Endothelial cell of umbilical vein (primary cell): ENCODE measurements at places on chromosomes 3 and 15. TPM values are rescaled to one million over a fixed set of nuclear protein-coding genes. Genes with fewer than 3 reads are reported as not detected.

The CILP gene
- not detected in 2 replicates for total RNA-seq

The SPESP1 gene
- 1.5 and 3.0 TPM in 2 replicates for total RNA-seq

GRCh38 chr3:13891492-13892073, 11.7 kb upstream of the WNT7A start:
- DNase-seq, result no peak

- DNase-seq, result no peak
Observed at GRCh38 chr15:40992241-40992741, 39.0 kb downstream of the CHAC1 start.

- DNase-seq, result no peak
Observed at GRCh38 chr3:38618343-38618742, 31.1 kb downstream of the SCN5A start.

- DNase-seq, result no peak
Observed at GRCh38 chr3:30691944-30692343, 85.5 kb downstream of the TGFBR2 start.

GRCh38 chr3:70067860-70068521, 68.5 kb downstream of the SAMMSON start:
- DNase-seq, result no peak

GRCh38 chr3:156681002-156681401, 6.6 kb downstream of the TIPARP start:
- DNase-seq, result peak; percentile 64

DNA sequence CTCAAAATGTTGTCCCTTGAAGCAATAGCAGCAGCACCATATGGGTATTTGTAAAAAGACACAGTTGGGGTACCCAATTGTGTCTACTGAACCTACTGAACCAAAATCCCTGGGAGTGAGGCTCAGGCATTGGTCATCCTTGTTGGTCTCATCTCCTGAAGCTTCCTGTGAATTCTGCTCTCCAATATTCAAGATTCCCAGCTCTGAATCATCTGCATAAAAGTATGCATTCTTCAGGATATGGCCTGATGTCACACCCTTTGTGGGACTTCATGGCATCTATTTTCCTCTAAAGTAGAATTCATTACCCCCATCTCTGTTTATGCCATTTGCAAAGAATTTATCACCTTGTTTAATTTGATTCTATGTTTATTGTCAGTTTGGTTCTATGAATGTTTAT, 13.3 kb upstream of the PTX3 start:
- no peak for DNase-seq

DNA sequence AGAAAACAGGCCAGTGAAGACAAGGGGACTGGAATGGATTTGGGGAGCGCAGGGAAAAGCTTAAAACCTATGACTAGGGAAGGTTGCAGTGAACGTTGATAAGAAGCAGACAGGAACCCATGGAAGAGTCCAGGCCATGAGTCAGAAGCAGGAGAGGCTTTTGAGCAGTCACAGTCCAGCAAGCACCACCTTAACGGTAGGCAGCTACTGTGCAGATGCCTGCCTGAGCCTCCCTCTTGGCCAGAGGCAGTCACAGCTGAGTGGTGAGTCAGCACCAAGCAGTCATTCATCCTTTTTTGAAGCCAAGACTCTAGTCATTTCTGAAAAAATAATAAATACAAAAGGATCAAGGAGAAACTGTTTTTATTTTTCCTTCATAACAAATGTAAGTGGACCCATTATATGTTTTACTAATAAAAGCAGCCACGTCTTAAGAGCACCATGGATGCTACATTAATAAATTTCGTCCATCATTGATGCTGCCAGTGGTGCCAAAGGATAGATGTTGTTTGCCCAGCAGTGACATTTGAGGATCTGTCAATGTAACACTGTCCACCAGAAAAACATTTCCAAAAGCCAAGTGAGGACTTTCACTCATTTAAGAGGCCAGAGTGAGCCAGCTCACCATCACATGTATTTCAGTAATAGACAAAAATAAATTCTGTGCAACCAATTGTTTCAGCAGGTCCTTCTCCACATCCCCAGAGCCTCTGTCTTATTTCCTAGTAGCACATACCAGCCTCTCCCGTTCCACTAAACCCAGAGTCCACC, 42.1 kb upstream of the ACTC1 start:
- DNase-seq, result peak; percentile 48

DNA sequence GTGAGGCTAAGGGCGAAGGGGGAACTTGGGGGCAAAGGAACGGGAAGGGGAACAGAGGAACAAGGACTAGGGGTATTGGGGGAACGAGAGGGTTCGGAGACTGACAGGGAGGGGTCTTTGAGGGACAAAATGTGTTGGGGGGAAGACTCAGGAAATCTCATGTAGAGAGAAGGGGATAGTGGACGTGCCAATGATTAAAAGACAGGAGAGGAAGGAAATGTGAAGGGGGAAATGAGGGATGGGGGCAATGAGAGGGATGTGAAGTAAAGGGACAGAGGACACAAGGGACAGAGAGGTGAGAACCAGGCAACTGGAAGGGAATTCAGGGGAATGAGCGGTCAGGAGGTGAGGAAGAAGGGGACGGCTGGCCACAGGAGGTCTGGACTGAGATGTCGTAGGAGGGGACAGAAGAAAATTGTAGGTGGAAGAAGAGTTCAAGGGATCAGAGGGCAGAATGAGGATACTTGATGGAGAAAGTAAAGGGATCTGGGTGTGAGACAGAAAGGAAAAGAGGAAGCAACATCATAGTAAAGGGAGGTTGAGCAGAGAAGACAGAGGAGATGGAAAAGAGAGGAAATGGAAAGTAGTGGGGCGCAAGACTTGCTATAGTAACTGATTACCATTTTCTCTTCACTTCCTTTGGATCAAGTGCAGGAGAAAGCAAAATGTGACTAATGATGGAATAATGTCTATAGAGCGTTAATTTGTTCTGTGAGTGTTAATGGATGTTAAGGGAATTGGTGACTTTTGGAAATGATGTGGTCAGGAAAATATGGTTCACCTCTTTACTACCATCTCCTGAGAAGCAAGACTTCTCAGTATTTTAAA, 749 bp downstream of the RAB8B start:
- DNase-seq, result peak; percentile 63

- DNase-seq, result no peak
Observed at GRCh38 chr3:23697416-23697815, 108.3 kb upstream of the UBE2E1 start.

The PLA2G4D gene
- not detected in 2 replicates for total RNA-seq

DNA sequence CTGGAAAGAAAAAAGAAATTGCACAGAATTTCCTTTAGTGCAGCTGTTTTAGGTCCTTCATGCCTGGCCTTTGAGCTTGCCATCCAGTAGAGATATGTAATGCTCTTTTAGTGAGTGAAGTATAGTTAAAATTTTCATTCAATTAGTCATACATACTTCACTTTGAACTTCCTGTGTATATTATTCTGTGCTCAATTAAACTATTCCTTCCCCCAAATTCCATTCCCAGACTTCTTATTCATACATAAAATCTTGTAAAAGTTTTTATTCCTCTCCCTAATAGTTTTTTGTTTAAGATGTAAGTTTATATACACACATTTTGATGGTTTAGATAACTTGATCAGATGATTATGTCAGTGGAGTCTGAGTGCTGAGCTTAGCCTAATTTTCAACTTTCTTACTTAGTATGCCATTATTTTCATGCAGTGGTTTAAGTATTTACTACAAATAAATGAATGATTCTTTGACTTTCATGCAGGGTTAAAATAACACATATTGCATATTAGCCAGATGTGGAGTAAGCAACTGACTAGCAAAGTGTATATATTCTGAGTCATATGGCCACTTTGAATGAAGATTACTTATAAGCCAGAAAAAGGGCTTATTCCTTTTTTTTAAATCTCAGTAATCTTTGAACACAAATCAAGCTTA, 42.5 kb upstream of the ABHD10 start:
- peak; percentile 84 for DNase-seq

The BCL2A1 gene
- total RNA-seq, result not detected in 2 replicates

The PATL2 gene
- total RNA-seq, result 0.42 TPM in 1 of 2 replicates, not detected in the other

- no peak for DNase-seq
Observed at GRCh38 chr3:37859354-37859753, 2.3 kb upstream of the CTDSPL start.

DNA sequence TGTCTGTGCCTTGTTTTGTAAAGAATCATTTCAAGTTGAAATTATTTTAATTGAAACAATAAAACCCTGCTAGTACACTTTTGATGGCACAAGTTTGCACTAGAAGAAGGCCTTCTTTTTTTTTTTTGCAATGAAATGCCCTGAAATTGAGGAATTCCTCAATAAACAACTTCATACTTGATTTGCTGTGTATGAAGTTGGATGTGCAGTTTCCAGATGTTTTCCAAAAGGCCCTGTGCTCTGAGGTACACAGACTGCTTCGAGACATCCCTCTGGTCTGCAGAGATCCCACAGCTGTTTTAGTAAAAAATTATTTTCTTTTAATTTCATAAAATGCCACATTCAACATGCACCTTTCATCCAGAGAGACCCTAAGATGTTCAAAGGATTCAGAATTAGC, 48.9 kb downstream of the HES1 start:
- no peak for DNase-seq

DNA sequence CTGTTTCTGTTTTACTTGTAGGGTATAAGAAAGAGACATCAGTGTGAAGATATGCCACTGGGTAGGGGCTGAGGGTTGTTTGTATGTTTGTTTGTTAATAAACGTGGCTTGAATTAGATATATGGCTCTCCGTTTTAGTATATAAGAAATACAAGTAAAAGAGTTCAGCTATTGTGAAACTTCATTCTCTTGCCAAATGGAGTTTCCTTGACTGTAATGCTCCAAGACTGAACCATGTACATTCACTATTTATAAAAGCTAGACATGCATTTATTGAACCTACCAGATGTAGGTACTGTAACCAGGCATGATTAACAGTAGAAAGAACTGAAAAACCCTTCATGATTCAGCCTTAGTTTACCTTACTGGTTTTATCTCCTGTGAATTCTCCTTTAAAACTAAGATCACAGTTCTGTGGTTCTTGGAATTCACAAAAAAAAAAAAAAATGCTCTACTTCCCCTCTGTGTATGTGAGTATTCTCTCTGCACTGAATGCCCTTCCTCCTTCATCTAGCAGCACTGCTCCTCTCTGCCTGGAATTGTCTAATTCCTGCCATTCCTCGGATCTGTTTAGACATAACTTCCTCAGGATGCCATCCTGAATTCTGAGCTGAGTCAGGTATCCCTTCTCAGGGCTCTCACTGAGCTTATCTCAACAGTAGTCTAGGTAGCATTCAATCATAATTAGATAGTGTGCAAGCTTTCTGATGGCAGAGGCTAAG, 504.4 kb downstream of the FHIT start:
- DNase-seq, result no peak

DNA sequence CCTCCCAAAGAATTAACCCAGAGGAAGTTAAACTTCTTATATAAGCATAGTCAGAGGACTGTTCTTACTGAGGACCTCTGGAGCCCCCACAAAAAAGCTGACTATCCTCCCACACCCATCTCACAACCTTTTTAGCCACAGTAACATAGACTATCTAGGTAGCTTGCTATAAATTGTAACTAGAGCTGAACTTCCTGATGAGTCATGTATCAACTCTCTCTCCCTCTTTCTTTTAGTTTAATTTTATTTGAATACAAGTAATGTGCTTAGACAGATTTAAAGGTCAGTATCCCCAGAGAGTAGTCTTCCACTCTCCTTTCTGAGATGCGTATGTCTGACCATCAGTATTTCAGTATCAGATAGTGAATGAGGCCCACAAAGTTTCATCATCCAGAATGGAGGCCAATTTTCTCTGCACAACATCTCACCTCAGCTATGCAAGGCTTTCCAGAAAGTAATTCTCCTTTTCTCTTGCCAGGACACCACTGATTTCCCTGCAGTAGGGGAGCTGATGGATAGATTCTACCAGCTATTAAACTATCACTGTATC, 104.0 kb upstream of the MYRIP start:
- DNase-seq, result peak; percentile 32

DNA sequence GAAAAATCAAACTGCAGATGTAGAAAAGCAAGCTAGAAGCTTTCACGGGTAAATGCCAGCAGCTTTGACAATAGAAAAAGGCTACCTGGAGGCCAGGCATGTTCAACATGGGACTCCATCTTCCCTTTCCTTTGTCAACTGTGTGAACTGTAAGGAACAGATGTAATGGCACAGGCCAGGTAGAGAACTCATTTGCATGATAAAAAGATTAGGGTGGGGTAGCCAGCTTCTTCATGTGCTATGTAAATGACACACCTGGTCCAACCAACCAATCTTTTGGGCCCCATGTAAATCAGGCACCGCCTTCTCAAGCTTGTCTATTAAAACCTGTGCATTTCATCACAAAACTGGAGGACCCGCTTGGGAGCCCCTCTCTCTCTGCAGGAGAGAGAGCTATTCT, 686.5 kb upstream of the GOLIM4 start:
- DNase-seq, result no peak

The TRPM1 gene
- 0.53 TPM in 1 of 2 replicates, not detected in the other for total RNA-seq

DNA sequence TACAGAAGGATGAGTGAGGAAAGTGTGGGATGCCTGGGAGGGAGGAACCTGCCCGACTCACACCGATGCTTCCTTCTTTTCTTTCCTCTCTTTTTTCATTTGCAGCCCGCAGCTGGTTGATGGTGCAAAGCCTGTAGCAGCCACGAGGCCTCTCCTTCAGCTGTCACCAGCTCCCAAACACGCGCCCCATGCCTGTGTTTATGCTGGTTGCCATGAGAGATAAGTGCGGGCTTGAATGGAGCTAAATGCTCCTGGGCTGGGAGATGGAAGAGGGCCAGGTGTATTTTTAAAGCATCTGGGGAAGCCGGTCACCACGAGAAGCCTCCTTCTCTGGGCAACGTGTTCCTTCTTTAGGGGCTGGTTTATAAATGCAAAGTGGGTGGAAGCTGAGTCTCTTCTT, 9.3 kb downstream of the COLQ start:
- DNase-seq, result no peak

DNA sequence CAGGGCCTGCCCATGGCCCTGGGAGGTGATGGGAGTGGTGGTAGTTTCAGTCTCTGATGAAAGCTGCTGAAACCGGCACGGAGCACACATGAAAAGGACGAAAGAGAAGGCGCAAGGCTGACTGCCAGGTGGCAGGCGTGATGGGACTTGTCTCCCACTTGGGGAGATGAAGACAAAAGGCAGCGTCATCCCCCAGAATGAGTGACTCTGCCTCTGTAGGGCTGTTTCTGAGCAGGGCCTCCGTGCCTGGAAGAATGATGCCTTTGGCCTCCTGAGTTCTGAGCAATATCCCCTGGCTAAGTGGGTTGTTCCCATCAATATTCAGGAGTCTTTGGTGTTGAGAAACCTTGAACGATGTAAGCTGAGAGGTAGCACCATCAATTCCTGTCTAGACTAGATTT, 237.8 kb downstream of the OPA1 start:
- DNase-seq, result no peak

- DNase-seq, result no peak
Observed at GRCh38 chr3:186466391-186466974, 77.7 kb downstream of the CRYGS start.

DNA sequence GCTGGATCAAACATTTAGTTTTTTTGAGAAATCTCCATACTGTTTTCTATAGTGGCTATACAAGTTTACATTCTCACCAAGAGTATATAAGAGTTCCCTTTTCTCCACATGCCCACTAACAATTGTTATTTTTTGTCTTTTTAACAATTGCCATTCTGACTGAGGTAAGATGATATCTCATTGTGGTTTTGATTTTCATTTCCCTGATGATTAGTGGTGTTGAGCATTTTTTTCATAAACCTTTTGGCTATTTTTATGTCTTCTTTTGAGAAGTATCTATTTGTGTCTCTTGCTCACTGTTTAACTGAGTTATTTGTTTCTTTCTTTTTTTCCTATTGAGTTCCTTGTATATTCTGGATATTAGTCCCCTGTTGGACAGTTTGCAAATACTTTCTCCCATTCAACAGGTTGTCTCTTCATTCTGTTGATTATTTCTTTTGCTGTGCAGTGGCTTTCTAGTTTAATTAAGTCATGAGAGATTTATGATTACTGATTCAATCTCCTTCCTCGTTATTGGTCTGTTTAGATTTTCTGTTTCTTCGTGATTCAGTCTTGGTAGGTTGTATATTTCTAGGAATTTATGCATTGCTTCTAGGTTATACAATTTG, 6.7 kb upstream of the RNF13 start:
- no peak for DNase-seq
